NCI-H510A (cell line): ENCODE measurements at places on chromosomes 1 and 21.
A peak's percentile ranks its signal among the peaks of the same experiment; 100 is the strongest.

DNA sequence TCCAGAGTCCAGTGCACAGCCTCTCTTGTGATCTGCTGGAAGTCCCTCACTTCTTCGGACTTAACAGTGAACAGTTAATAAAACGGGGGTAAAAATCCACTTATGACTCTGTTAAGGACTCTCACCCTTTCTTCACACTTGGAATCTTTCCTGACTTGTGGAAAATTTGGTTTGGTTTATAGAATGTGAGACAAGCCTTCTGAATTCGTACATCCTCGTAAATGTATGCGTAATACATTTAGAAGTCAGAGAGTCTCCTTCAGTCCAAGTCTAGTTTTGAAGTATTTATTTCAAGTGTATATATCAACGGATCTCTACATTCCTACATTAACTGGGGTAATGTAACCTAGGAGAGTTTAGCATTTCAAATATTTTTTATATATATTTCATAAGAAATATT, 270.4 kb downstream of the KCNJ6 start:
- DNase-seq = no peak

DNA sequence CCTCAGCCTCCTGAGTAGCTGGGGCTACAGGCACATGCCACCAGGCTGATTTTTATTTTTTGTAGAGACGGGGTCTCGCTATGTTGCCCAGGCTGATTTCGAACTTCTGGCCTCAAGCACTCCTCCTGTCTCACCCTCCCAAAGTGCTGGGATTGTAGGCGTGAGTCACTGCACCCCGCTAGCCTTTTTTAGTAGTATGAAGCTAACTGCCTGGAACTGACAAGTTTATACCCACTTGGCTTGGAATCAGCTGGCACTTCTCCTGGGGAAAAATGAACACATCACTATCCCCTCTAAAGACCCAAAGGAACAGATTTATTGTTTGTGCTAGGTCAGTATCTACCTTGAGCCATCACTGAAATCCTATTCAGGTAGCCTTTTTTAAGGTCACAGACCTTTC, 19.0 kb downstream of the TMEM63A start:
- no peak for DNase-seq

- DNase-seq = no peak
These were observed 52.8 kb upstream of the SELENON start for GRCh38 chr1:25747046-25747719.

- no peak for DNase-seq
These were observed 125.8 kb upstream of the HOOK1 start for GRCh38 chr1:59688976-59689375.

GRCh38 chr1:226737819-226738420, 1.2 kb downstream of the ITPKB start:
- no peak for DNase-seq

- no peak for DNase-seq
These were observed 24.8 kb downstream of the IVNS1ABP start for GRCh38 chr1:185292237-185292636.

- DNase-seq = no peak
These were observed 23.2 kb downstream of the NENF start for GRCh38 chr1:212455803-212456528.

GRCh38 chr1:236165238-236165981, 23.1 kb downstream of the GPR137B start:
- DNase-seq = no peak

GRCh38 chr1:87449348-87449963, 120.8 kb downstream of the LMO4 start:
- DNase-seq = peak; percentile 48

GRCh38 chr1:172997941-172998361, 52.8 kb downstream of the TNFSF18 start:
- no peak for DNase-seq

- no peak for DNase-seq
These were observed 222.3 kb upstream of the FGGY start for GRCh38 chr1:59074598-59074997.

GRCh38 chr1:185861630-185862029, 127.4 kb downstream of the HMCN1 start:
- DNase-seq = no peak

GRCh38 chr1:162279136-162279498, 97.5 kb downstream of the SPATA46 start:
- no peak for DNase-seq

- peak; percentile 57 for DNase-seq
These were observed at the start of gene KIRREL1 for GRCh38 chr1:157993147-157993917. TSS of gene KIRREL1 (plus strand) at chr1:157993645. CDS start at chr1:157993677, 32 bp downstream.

- no peak for DNase-seq
These were observed 10.7 kb downstream of the ABCG1 start for GRCh38 chr21:42229676-42230075.

DNA sequence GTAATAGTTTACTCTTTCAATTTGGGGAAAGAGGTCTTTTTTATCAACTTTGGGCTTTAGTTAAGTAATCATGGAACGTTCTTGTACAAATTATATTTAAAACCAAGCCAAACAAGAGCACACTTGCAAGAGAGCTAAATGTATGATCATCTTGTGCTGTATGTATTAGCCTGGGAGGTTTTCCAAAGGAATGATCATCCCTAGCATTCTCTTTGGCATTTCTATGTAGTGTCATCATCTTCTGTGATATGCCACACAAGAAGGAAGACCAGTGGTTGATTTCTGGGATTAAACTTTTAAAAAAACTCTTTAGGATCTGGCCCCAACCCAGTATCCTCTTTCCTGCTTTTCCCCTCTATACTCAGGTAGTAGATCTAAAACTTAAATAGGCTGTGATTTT, 38.4 kb upstream of the KCNQ4 start:
- no peak for DNase-seq

DNA sequence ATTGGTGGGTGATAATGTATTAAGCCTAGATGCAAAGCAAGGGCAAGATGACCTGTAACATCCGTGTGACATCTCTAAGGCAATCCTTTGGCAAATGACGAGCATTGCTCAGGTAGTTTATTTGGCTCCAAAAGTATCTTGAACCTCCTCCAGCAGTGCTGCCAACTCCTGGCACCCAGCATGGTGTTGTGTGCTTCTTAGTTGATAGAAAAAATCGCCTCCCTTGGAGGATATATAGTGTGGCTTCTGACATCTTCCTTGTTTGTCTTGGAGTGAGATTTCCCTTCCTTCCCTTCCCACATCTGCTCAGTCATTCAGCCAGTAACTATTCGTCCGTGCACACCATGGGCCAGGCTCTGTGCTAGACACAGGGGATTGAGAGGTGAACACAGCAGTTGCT, 121.8 kb downstream of the TOMM20 start:
- no peak for DNase-seq

- no peak for DNase-seq
These were observed 2.7 kb downstream of the LURAP1 start for GRCh38 chr1:46205791-46206190.

DNA sequence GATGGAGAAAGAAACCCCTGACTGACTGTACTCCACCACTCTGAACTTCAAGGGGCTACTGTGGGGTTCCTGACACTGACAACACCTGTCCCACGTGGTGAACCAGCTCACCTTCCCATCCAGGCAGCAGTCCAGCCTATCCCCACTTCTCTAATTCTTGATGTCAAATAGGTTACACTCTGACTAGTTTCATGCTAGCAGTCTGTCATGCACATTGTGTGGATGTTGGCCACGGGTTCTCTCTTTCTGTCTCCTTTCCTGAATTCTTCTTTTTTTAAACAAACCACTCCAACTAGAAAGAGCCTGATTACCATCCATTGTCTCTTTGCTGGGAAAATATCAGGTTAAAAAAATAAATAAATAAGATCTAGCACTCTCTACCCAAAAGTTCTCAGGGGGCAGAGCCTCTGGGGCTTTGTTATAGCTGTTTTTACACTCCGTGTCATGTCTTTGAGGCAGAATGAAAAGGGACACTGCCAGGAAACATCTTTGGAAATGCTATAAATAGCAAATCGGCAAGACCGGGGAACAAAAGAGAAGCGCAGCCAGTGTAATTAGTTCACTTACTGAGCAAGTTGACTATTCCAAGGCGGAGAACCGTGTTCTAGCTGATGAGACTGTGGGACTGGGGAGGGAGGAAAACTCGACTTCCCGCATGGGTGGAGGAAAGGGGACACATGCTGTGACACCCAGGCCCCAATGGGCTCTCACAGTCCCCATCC, 356.1 kb downstream of the OMA1 start:
- DNase-seq = no peak

- DNase-seq = no peak
These were observed at the start of gene SYNC for GRCh38 chr1:32702599-32703478. TSS of gene SYNC (minus strand) at chr1:32702770. CDS start at chr1:32702660, 110 bp downstream.

DNA sequence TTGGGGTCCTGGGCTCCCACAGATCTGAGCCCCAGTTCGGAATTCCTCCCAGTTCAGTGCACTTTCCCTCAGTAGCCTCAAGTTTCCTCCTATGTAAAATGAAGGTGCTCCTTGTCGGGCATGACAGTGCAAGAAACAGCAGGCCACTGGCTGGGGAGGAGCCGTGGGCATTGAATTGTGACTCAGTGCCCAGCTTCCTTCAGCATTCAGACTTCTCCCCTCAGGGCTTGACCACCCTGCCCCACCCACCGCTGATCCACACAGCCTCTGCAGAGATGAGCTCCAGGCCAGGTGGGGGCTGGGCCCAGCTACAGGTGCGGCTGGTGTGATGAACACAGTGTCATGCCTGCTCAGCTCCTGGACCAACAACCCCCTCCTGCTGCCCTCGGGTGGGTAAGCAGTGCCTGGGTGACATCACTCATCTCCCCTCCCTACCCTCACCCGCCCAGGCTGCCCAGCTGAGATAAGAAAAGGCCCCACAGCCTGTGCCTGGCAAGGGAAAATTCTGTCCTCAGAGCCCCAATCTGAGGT, 4.9 kb downstream of the MOB3C start:
- DNase-seq = no peak

DNA sequence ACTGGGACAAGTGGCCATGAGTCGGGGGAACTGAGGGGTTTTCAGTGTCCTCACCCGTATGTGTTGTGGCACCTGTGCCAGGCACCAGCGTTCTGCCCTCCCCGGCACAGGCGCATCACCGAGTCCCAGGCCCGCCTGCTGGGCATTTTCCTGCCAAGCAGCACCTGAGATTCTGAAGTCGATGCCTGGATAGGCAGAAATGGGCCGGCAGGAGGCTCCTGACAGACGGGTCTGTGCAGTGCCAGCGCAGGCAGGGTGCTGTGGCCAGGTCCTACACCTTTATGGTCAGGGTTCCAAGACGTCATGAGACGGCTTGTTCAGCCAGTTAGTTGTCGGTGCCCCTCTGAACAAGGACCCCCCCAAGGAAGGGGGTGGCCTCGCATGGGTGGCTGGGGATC, 10.6 kb downstream of the FAAP20 start:
- DNase-seq = no peak

DNA sequence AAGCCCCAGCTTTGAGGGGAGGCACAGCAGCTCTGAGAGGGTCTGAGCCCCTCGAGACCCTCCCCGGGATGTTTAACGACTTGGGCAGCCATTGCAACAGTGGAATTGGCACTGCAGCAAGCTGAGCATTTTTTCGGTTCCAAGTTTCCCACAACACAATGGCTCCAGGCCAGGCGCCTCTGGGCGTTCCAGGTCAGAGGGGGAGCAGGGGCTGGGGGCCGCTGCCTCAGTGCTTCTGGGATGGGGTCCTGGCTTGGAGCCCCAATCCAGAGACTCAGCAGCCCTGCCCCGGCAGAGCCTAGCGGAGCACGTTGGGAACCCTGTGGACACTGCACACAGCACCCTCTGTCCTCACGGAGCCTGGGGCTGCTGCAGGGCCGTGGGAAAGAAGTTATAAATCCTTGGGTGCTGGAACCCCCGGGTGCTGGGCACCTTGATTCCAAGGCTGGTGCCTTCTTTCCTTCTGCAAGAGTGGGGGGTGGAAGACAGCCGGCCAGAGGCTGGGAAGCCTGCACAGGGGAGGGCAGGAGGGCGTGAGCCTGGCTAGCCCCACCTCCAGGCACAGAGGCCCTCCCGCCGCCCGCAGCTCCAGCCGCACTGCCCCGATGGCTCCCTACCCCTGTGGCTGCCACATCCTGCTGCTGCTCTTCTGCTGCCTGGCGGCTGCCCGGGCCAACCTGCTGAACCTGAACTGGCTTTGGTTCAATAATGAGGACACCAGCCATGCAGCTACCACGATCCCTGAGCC, 50.1 kb downstream of the COL18A1 start:
- no peak for DNase-seq

- DNase-seq = no peak
These were observed 21.0 kb upstream of the LORICRIN start for GRCh38 chr1:153238527-153238926.

GRCh38 chr1:214514032-214514818, 37.2 kb downstream of the PTPN14 start:
- DNase-seq = no peak

- no peak for DNase-seq
These were observed 10.0 kb downstream of the ARMH1 start for GRCh38 chr1:44684525-44684924.

DNA sequence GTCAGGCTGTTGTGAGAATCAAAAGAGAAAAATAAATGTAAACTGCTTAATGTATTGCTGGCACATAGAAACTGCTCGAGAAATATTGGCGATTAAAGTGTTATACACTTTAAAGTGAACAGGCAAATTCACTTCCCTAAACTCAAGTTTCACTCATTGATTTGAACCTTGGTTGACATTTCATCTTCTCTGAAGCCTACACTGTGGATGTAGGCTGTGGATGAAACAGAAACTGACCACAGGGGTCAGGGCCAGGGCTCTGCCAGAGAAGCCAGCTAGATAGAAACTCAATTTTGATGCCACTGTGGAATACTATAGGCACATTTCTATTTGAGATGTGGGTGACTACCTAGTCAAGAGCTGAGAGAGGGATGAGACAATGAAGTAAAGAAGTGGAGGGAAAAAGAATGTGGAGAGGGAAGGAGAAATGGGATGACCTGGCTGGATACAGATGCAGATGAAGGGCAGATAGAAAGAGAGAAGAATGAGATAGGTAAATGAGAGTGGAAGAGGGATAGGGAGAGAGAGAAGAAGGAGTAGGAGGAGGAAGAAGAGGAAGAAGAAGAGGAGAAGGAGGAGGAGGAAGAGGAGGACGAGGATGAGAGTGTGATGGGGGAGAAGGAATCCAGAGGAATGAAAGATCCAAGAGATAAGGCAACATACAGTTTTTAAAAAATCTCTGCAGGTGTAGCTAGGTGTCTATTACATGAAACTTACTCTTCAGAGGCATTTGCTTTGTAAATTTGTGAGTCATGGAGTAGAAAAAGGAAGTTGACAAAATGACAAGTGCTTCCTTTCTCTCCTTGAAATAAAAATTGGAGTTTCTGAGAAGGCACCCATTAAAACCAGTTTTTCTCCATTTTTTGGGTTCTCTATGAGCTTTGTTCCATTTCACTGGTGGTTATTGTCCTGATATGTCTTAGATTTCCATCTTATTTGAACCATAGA, 17.4 kb upstream of the CD1D start:
- no peak for DNase-seq

DNA sequence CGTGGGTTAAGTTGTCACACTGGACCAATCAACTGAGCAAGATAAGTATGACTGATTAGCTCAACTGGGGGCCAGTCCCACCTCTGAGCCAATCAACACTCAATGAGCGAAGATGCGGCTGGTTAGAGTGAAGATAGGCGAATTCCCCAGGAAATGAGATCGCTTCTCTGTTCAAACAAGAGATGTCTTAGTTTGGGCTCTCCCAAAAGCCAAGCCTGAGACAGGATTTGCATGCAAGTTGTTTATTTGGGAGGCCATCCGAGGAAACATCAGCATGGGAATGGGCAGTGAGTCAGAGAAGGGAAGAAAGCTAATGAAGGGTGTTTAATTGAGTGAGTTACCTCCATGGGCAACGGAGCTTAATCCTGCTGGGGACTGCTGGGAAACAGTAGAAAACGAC, 4.9 kb upstream of the GJB5 start:
- DNase-seq = no peak

GRCh38 chr1:111647736-111648135, 28.1 kb downstream of the RAP1A start:
- DNase-seq = no peak
